ENCODE measurements at places on chromosomes 4 and X.

DNA sequence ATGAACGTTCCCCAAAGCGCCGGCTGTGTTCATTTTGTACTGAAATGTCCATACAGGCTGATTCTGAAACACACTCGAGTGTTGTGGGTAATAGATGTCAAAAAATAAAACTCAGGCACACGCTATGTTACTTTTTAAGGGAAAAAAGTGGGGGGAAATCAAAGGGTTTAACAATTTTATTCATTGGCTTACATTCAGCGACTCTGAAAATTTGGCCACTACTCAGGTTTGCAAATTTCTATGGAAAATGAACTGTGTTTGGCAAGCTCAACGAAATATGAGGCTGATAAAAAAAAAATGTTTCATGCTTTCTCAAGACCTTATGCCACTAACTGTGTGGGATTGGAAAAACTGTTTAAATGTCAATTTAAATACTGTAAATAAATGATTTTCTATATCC, 18.5 kb downstream of the AMELX start:
- no peak for DNase-seq

DNA sequence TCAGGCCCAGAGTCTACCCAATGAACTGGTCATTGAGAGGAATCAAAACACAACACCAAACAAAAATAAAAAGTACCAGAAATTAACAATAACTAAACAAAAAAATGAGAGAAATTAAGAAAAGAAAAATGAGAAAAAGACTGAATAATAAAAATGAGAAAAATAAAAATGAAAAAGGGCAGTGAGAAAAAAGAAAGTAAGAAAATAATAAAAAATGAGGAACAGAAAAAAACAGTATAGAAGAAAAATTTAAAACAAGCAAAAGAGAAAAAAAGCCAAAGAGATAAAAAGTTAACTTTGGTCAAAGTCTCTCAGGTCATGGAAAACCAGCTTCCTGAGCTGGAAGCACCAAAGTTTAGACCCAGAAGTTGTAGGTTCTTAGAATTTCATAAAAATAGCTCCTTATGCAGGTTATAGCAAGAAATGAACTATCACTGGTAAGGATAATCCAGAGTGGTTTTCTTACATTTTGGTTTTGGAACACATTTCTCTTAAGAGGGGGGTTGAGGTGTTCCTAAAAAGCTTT, 51.0 kb upstream of the WDR17 start:
- no peak for DNase-seq

DNA sequence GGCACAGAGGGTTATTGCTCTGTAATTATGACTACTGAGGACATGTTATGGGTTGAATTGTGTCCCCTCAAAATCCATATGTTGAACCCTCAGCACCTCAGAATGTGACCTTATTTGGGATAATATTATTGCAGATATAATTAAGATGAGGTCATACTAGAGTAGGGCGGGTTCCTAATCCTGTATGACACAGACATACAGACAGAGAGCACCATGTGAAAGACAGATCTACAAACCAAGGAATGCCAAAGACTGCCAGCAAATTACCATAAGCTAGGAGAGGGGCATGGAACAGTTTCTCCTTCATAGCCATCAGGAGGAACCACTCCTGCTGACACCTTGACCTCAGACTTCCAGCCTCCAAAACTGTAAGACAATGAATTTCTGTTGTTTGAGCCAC, 115.2 kb upstream of the OTUD4 start:
- no peak for DNase-seq

GRCh38 chr4:153535772-153536513, 69.8 kb downstream of the TMEM131L start:
- DNase-seq, result no peak

DNA sequence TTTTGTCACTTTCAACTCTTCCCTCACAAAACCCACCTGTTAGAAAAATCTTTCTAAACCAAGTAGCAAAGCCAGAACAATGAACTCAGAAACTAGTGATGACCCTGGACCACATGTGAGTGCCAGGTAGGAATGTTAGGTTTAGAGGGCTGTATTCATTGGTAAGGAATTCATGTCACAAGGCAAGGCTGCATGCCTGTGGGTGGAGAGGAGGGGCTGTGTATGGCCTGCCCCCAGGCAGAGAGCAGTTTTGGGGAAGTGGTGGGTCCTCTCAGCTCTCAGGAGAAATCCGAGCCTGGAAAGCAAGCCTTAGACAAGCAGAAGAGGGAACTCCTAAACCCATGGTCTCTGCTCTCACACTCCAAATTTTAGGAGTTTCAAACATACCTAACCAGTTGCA, 2.4 kb downstream of the RNF175 start:
- no peak for DNase-seq

DNA sequence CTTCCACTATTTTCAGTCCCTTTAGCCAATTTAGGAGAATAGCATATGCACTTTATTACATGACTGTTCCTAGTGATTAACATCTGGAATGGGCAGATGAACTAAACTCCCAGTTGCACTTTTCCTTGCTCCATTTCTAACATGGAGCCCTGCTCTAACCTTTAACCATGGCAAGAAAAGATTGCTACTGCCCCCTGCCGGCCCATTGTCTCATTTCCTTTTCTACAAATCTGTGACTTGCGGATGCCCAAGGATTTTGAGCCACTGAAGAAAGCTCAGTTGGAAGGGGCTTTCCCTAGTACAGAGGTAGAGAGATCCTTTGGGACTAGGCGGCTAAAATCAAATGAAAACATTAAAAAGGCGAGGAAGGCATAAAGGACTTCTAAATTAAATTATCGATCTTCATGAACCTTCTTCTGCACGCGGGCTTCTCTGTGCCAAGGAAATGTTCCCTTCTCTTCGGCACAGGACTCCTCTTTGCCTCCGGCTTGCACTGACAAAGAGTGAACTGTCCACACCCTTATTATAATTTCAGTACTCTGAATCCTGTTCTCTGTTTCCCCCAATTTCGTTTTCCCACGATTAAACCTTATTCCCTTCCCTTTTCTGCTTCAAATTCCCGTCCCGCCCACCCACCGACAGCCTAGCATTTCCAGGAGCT, 577 bp upstream of the GLRA2 start:
- peak; percentile 63 for DNase-seq
